ENCODE measurements at places on chromosomes 6 and 20.

- no peak for DNase-seq
These were observed 170.7 kb upstream of the SLC24A3 start for GRCh38 chr20:19041787-19042186.

GRCh38 chr6:166297606-166298005 is 10.6 kb downstream of the PRR18 start:
- DNase-seq: no peak

GRCh38 chr20:57059055-57059596 is 207.3 kb downstream of the BMP7 start:
- DNase-seq: no peak

GRCh38 chr6:135673501-135674309 is 176.2 kb upstream of the AHI1 start:
- no peak for DNase-seq

Data from germinal center (tissue), 1 donor.